Stimulated activated CD4-positive, alpha-beta T cell treated with anti-CD3 and anti-CD28 coated beads, Interleukin-15, amount 100 ng/mL, for 1 hour (primary cell): ENCODE measurements at places on chromosomes 5 and 9.

GRCh38 chr9:1320051-1320557 lies 269.9 kb downstream of the DMRT2 start:
- no peak for DNase-seq

DNA sequence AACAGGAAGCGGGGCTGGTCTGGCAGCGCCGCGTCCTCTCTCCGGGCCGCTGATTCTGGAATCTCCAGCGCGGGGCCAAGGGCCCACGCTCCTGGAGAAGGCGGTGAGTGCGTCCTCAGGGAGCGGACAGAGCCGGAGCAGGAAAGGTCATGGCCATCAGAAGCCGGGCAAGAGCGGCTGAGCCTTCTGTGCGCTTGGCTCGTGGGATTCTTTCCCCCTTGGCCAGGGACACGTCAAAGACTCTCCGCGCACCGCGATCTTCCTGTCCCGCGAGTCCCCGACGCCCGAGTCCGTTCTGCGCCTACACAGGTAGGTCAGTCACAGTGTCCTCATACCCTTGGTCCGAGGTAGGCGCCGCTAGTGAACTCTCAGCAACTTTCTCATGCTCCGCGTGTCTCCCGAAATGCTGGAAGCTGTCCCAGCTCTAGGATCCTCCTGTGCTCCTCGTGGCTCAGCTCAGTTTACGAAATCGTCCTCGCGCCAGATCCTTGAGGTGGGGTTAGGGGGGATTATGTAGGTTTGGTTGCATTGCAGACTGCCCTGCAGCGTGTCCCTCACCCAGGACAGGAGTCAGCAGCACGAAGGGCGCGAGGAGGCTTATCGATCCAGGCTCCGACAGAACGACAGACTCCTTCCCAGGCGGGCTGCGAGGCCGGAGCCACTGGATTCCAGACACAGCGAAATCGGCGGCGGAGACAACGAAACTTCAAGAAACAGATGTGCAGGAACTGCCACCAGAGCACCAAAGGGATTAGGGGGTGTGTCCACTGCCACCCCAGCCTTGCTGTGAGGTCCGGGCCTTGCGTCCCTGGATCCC lies 8.7 kb downstream of the LHX6 start:
- DNase-seq, result no peak

- no peak for DNase-seq
Measured at GRCh38 chr9:8723195-8723594, 923.6 kb upstream of the DMAC1 start.

GRCh38 chr5:30092548-30092947 lies 1100.9 kb upstream of the CDH6 start:
- DNase-seq, result no peak
